ENCODE measurements at places on chromosomes 1 and 21.

DNA sequence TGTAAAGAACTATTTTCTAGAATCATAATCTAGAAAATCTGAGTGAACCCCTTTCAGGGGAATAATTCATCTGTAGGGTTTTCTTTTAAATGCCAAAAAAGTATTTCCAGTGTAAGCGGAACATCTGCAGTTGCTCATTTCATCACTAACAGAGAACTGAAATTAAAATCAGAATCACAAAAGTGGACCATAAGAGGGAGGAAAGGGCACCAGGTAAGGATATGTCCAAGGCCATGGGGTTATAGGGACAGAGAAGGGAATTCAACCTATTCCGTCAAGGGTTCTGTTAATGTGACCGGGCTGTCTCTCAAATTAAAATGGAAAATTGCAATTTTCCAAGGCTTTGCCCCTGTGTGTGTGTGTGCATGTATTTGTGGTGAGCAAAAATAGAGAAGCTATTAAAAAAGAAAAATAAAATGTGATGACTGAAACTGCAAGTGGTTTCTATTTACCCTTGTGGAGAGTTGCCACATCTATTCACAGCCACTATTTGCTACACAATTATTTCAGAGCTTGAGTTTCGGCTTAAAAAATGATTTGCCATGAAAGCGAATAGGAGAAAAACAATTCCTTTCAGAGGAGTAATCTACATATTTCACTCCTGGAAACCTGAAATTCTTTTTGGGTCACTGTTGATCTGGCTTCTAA, 53.1 kb downstream of the APP start:
- no peak for DNase-seq

GRCh38 chr1:163148911-163149310, 53.8 kb downstream of the RGS5 start:
- DNase-seq, result no peak

DNA sequence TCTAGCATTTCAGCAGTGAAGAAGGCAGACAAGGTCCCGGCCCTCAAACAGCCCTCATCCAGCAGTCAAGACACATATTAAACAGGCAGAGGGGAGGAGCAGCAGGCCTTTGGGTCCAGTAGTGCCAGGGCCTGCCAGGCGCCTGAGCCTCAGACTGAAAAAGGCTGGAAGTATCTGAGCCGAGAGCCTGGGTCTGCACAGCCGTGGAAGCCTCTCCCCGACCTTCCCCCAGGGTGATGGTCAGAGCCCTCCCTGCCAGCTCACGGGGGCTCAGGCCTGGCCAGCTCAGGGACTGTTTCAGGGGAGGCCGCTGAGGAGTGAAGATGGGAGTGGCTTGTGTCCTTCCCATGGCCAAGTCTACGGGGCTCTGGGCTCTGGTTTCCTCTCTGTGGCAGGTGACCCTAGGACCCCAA, 565.2 kb downstream of the PTPRU start:
- DNase-seq, result no peak

DNA sequence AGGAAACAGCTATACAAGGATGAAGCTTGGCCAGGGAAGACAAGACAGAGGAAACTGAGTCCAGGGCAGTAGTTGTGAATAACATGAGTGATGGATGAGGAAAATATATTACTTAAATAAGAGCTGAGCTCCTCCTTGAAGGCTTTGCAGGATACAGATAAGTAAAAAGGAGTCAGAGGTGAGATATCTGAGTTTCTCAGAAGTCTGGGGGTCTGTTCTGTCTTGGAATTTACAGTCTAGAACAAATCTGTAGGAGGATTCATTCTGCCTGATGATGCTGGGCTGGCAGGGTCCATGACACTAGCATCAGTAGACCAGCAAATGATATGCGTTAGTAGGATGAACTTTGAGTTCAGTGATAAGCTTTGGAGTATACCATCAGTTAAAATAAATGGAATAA, 266.1 kb upstream of the POGK start:
- no peak for DNase-seq

GRCh38 chr1:41668054-41668660, 183.7 kb upstream of the EDN2 start:
- no peak for DNase-seq

DNA sequence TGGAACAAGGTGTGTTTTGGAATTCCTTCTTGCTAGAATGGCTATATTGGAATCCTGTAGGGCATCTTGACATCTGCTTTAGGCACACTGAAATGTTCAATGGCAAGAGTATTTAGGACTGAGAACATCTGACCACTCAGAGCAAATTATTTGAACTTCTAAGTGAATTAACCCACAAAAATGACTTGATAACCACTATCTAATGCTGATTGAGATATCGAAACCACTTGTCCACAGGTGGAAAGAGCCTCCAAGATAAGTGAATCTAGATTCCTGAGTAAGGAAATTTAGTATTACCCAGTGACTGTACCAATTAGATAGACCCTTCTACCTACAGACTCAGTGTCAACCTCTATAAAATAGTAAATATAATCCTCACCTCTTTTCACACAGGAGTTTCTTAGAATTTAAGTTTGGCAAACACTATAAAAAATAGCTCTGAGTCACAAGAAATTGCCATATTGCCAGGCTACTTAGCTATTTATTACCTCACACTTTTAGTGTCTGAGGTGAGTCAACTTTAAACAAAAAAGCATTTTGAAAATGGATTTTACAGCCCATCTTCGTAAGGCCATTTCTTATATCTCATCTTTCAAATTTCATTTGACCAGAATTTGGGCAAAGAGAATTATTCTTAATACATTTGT, 421.8 kb downstream of the PTBP2 start:
- no peak for DNase-seq

DNA sequence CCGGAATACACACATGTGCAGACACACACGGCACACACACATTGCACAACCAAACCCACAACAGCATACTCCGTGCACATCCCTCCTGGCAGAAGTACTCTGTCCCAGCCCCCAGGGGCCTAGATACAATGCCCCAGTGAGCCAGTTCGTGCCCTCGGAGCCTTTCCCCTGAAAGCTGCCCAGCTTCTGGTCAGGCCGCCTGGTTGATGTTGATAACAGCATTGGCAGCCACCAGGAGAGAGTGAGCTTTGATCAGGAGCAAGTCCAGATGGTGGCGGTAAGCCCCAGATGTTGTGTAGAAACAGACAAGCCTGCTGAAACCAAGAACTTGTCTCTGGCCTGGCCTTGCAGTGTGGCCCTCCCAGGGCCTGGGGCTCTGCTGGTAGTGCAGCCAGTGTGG, 109.1 kb downstream of the GRIK3 start:
- no peak for DNase-seq

DNA sequence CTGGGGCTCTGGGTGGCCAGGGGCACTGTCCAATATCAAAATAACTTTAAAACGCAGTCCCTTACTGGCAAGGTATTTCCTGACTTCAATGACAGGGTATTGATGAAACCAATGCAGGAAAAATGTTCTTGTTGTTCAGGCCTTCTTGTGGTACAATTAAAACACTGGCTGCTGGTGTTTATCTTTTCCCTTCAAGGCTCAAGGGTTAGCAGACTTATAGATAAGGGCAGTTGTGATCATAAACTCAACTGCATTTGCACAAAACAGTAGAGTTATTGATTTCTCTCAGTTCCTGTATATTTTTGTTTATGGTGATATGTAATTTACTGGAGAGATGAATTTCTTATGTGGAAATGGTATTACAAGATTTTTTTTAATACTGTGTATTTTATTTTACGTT, 2.7 kb upstream of the CD84 start:
- DNase-seq, result no peak

DNA sequence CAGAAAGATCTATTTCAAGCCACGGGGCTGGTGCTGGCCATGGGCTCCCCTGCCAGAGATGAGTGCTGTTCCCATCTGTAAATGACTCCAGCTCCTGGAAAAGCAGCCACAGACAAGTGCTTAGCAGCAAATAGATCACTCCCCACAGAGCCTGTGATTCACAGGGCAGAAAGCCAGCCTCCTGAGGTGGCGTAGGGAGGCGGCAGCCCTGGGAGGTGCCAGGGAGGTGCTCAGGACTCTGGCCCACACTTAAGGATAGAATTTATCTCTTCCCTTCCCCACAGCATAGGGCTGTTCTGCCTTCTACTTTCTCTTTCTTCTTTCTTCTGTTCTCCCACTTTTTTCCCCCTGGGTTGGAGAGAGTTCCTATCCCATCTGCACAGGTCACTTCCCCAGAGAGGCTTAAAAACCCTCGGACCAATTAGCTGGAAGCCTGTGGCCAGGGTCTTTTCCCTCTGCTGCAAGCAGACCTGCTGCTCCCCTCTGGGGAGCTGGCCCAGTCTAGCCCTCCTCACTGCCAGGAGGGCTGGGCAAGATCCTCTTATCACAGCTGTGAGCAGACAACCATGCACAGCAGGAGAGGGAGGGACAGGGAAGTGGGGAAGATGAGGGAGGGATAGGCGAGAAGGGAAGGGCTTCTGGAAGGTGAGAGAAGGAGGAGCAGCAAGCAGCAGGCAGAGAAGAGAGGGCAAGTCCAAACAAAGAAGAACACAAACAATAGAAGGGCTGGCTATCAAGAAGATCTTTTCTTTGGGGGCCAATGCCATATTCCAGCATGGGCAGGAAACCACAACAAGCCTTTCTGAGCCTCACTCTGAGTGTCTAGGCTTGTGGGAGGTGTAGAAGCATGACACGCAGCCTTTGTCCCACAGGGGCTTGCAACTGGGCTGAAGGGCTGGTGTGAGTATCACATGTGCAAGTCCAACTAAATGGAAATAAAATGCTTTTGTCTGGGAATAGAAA, 41.0 kb downstream of the KCND3 start:
- no peak for DNase-seq

GRCh38 chr1:58704616-58705021, 4.8 kb upstream of the MYSM1 start:
- DNase-seq, result no peak

- DNase-seq, result no peak
These were observed 47.3 kb downstream of the SLC25A24 start for GRCh38 chr1:108152782-108153222.

Measured in SW480 (cell line).